ENCODE measurements at places on chromosomes 13 and 19. TPM values are rescaled to one million over a fixed set of nuclear protein-coding genes. Genes with fewer than 3 reads are reported as not detected.

DNA sequence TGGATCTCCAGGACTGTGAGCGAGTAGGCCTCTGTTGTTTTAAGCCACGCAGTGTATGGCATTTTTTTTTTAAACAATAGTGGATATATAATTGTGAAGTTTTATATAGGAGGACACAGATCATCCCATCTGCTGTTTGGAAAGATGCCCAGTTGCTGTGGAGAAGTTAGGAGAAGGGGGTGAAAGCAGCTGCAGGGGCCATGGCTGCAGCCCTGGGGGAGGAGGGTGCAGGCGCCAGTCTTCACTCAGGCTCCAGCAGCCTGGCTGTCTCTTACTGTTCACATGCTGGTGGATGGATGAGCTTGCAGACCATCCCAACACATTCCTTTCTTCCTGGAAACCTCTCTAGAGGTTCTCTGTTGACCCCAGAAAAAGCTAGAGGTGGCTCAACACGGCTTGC, 242.3 kb downstream of the TEX29 start:
- DNase-seq: no peak
- H3K36me3 ChIP-seq: no peaks in the 10 kb centered on the region
- H3K4me1 ChIP-seq: no peaks in the 10 kb centered on the region
- no peak overlapping the region for H3K4me3 ChIP-seq

GRCh38 chr19:10006752-10007323, 3.5 kb downstream of the COL5A3 start:
- peaks cover 26% of the 10 kb centered on the region for H3K27me3 ChIP-seq
- H3K27ac ChIP-seq: peak overlapping the region; percentile 12
- no peak for DNase-seq
- H3K4me3 ChIP-seq: no peak overlapping the region
- peaks cover 16% of the 10 kb centered on the region for H3K4me1 ChIP-seq
- no peaks in the 10 kb centered on the region for H3K36me3 ChIP-seq

DNA sequence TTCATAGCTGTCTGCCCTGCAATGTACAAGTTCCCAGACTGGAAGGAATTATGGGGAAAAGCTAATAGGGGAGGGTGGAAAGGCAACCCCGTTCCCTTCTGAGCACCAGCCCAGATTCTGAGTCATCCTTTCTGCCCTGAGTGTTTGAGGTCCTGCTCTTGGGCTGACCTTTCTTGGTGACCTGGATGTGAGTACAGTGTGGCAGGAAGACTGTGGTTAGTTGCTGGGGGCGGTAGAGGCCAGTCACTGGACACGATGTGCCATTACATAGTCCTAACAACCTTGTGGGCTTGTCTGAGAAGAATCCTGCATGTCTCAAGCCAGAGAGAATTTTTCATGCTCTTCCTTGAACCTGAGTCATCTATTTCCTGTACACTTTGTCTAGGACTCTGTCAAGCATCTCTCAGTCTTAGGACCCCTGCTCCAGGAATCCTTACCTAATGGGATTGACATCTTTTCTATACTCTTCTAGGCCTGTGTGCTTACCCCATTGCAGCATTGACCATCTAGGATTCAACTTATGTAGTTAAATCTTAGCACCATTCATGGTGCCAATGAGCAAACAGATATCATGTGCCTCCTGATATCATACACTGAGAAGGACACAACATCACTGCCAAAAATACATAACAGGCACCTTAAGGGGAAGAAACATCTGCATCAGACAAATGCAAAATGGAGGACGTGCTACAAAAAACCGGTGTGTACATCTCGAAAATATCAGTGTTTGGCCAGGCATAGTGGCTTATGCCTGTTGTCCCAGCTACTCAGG, 8.1 kb upstream of the ANGPTL4 start:
- no peaks in the 10 kb centered on the region for H3K4me1 ChIP-seq
- peaks cover 4% of the 10 kb centered on the region for H3K27me3 ChIP-seq
- peak overlapping the region; percentile 40 for H3K27ac ChIP-seq
- H3K4me3 ChIP-seq: no peak overlapping the region

GRCh38 chr13:111557921-111558699, 237.7 kb downstream of the TEX29 start:
- H3K36me3 ChIP-seq: no peaks in the 10 kb centered on the region
- no peak overlapping the region for H3K27ac ChIP-seq
- DNase-seq: no peak

DNA sequence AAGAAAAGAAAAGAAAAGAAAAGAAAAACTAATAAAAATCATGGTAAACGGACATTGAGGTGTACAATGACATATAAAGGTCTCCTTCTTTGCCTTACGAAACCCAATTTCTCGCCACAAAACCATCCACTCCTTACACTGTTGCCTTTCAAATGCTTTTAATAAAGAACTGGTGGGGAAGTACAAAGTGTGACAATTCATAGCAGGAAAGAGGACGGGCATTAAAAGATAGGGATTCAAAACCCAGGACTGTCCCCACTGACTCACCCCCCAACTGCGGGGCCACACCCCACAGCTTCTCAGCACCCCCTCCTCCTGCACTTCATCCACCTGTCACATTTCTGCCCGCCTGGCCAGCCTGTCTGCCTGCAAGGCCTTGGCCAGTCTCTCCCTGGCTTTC, 2.4 kb downstream of the MBD3L2B start:
- no peaks in the 10 kb centered on the region for H3K27me3 ChIP-seq
- H3K4me1 ChIP-seq: no peaks in the 10 kb centered on the region
- H3K4me3 ChIP-seq: no peak overlapping the region
- H3K27ac ChIP-seq: no peak overlapping the region

- H3K27me3 ChIP-seq: peaks cover 7% of the 10 kb centered on the region
- no peak overlapping the region for H3K27ac ChIP-seq
- H3K36me3 ChIP-seq: no peaks in the 10 kb centered on the region
- DNase-seq: no peak
- no peak overlapping the region for H3K4me3 ChIP-seq
- no peaks in the 10 kb centered on the region for H3K4me1 ChIP-seq
These were observed 36.6 kb upstream of the PEPD start for GRCh38 chr19:33558151-33558550.

DNA sequence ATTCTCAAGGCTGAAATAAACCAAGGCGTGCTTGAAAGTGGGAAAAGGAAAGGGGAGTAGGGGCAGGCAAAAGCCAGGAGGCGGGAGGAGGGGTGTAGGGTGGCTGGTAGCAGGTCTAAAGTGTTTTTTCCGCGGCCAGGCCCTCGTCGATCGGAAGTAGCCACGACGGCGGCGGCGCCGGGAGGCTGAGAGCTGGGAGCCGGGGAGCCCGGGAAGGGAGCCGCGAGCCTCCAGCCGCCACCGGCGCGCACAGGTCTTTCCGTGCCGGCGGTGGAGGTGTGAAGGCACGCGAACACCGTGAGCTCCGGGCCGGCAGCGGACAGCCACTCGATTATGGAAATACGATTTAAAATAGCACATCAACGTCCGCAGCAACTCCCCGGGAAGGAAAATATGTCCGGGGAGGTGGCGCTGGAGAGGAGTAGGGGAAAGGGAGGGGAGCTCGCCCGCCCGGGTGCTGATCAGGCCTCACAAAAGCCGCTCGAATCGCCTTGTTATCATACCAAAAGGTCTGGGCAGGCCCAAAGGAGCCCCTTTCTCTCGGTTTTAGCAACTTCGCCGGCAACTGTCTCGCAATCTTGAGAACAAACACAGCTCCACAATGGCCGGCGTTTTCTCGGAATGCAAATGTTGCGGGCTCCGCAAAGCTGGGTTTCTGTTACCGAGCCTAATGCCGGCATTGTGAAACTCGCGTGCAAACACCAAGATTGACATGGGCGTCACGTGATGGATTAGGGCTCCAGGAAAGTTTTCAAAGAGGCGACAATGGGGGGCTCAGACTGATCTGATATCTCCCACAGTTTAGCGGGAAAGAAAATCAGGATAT, 2.9 kb upstream of the PCDH8 start:
- H3K4me1 ChIP-seq: peaks cover 13% of the 10 kb centered on the region
- H3K27ac ChIP-seq: peak overlapping the region; percentile 94
- H3K27me3 ChIP-seq: peaks cover 48% of the 10 kb centered on the region
- peak; percentile 71 for DNase-seq

GRCh38 chr13:53104136-53104535, 75.5 kb downstream of the OLFM4 start:
- H3K36me3 ChIP-seq: no peaks in the 10 kb centered on the region
- no peak overlapping the region for H3K27ac ChIP-seq
- peaks cover 7% of the 10 kb centered on the region for H3K4me1 ChIP-seq
- DNase-seq: no peak

GRCh38 chr13:98486412-98486811, 90.5 kb downstream of the STK24 start:
- no peaks in the 10 kb centered on the region for H3K27me3 ChIP-seq
- H3K4me1 ChIP-seq: peaks cover 48% of the 10 kb centered on the region
- no peaks in the 10 kb centered on the region for H3K36me3 ChIP-seq

DNA sequence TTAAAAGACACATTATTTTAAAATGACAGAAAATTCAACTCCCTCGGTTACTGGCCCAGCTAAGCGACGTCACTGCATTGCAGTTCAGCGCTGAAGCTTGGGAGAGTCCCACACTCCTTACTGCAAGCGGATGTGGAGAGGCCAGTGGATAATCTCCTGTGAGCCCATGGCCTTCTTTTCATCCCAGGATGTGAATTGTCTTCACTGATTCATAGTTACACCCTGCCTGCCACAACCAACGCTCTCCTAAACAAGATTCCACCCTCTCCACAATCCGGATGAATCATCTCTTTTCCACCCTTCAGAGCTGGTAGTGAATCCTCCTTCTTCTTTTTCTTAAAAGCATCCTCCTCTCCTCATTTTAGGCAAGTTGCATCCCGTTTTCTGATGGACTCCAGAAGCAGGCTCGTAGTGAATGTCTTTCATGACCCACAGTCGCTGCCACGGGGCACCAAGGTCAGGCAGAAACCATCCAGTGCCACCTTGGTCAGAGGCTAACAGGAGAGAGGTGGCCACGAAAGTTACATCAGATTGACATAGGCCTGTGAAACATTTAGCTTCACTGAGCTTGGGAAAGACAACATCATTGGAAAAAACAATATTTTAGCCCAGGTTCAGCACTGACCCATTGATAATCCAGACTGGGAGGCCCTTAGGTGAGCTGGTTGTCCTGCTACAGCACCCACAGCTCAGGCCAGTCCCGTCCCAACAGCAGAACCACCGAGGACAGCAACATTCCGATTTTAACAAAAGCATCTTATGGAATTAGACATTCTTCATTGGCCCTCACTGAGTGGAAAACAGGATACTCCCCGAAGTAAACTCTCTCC, 2.0 kb downstream of the GJB2 start:
- no peak for DNase-seq
- no peaks in the 10 kb centered on the region for H3K36me3 ChIP-seq
- peaks cover 40% of the 10 kb centered on the region for H3K27me3 ChIP-seq
- H3K27ac ChIP-seq: no peak overlapping the region
- peaks cover 13% of the 10 kb centered on the region for H3K4me1 ChIP-seq
- H3K4me3 ChIP-seq: no peak overlapping the region

- no peak overlapping the region for H3K4me3 ChIP-seq
- peak; percentile 67 for DNase-seq
- H3K27ac ChIP-seq: peak overlapping the region; percentile 88
These were observed 79.7 kb upstream of the MBNL2 start for GRCh38 chr13:97142452-97142851.

- no peak overlapping the region for H3K27ac ChIP-seq
- no peaks in the 10 kb centered on the region for H3K27me3 ChIP-seq
- H3K4me3 ChIP-seq: no peak overlapping the region
These were observed 20.8 kb downstream of the LAIR2 start for GRCh38 chr19:54523403-54523802.

GRCh38 chr13:94311893-94312292, 167.6 kb downstream of the DCT start:
- peaks cover 7% of the 10 kb centered on the region for H3K4me1 ChIP-seq
- no peak overlapping the region for H3K4me3 ChIP-seq
- H3K27me3 ChIP-seq: no peaks in the 10 kb centered on the region
- H3K36me3 ChIP-seq: no peaks in the 10 kb centered on the region

DNA sequence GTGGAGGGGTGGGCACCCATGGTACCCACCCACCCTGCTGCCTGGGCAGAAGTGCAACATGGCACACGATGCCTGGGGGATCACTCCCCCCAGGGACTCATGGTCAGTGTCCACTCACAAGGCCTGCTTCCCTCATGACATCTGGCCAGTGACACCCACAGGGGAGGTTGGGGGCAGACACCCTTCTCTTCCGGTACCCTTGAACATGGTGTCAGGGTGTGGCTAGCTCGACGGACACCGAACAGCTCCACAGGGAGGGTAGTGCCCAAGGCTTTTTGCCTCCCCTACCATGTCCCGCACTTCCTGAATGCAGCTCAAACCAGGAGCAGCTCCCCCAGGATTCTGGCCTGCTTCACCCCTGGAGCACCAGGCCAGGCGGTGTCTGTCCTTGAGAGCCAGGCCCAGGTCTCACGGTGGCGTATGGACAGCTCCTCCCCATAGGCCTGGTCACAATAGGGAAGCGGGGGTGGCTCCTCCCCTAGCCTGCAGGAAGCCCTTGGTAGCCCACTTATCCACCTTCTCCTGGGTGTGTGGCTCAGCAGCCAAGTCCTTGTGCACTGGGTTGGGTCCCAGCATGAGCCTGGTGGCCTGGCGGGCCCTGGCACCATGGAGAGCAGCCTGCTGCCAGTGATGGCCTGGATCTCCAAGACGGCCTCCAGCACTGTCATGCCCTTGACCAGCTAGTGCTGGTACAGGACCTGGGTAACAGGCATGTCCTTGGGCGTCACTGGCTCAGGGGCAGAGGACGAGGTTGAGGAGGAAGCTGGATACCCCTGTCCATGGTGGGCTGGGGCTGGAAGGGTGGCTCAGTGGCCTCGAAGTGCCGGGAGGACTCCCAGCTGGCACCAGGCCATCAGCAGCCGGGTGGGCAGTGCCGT, 7.8 kb downstream of the ACP4 start:
- H3K27ac ChIP-seq: no peak overlapping the region
- H3K4me1 ChIP-seq: peaks cover 6% of the 10 kb centered on the region
- H3K36me3 ChIP-seq: no peaks in the 10 kb centered on the region
- H3K27me3 ChIP-seq: no peaks in the 10 kb centered on the region

GRCh38 chr13:53351021-53351420, 322.4 kb downstream of the OLFM4 start:
- no peak overlapping the region for H3K4me3 ChIP-seq
- no peak for DNase-seq
- H3K27ac ChIP-seq: no peak overlapping the region
- no peaks in the 10 kb centered on the region for H3K4me1 ChIP-seq
- no peaks in the 10 kb centered on the region for H3K27me3 ChIP-seq
- H3K36me3 ChIP-seq: no peaks in the 10 kb centered on the region

GRCh38 chr13:98406971-98407370, 169.9 kb downstream of the STK24 start:
- no peak for DNase-seq
- H3K4me3 ChIP-seq: no peak overlapping the region
- H3K27ac ChIP-seq: no peak overlapping the region
- no peaks in the 10 kb centered on the region for H3K27me3 ChIP-seq
- H3K4me1 ChIP-seq: peaks cover 11% of the 10 kb centered on the region
- no peaks in the 10 kb centered on the region for H3K36me3 ChIP-seq

The ZNF235 gene
- total RNA-seq: 5.6 TPM

The PRSS57 gene
- 2.4 TPM for total RNA-seq

The SLITRK6 gene
- 24.6 TPM for total RNA-seq

The PLVAP gene
- total RNA-seq: 1.4 TPM

The IRS2 gene
- 15.7 TPM for total RNA-seq

The MYO1F gene
- total RNA-seq: 0.13 TPM

The LYPD3 gene
- total RNA-seq: 4.6 TPM

The ZIC2 gene
- total RNA-seq: 0.68 TPM

The NXNL1 gene
- not detected for total RNA-seq
